Cardiac septum (tissue), 1 donor: ENCODE measurements at places on chromosomes 2 and 18. TPM values are rescaled to one million over a fixed set of nuclear protein-coding genes. Genes with fewer than 3 reads are reported as not detected.

NLRC4 gene
- 0.43 TPM for total RNA-seq

DNA sequence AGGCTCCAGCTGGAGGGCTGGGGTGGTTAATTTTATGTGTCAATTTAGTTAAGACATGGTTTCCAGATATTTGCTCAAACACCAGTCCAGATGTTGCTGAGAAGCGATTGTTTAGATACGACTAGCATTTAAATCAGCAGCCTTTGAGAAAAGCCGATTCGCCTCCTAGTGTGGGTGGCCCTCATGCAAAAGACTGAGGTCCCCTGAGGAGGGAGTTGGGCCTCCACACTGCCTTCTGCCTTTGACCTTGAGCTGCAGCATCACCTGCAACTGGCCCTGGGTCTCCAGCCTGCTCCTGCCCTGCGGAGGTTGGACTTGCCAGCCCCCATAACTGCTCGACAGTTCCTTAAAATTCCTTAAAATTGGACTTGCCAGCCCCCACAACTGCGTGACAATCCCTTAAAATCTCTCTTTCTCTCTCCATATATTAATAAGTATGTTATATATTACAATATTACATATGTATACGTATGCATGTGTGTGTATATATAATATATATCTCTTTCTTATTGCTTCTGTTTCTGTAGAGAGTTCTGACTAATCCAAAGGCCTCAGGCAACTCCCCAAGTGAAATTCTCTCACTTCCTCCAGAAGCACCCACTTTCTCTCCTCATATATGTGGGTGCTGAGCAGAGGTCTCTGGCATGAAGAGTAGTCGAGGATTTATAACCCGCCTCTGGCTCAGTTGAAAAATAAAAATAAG is 14.4 kb downstream of the FBLN7 start:
- DNase-seq, result no peak

GRCh38 chr2:47046271-47046670 is 108.8 kb downstream of the STPG4 start:
- DNase-seq, result no peak

CCDC74A gene
- 1.1 TPM for total RNA-seq

- no peak for DNase-seq
Measured at GRCh38 chr2:124480958-124481357, 455.9 kb downstream of the CNTNAP5 start.

- no peak for DNase-seq
Measured at GRCh38 chr2:159592441-159592840, 23.9 kb downstream of the BAZ2B start.

DNA sequence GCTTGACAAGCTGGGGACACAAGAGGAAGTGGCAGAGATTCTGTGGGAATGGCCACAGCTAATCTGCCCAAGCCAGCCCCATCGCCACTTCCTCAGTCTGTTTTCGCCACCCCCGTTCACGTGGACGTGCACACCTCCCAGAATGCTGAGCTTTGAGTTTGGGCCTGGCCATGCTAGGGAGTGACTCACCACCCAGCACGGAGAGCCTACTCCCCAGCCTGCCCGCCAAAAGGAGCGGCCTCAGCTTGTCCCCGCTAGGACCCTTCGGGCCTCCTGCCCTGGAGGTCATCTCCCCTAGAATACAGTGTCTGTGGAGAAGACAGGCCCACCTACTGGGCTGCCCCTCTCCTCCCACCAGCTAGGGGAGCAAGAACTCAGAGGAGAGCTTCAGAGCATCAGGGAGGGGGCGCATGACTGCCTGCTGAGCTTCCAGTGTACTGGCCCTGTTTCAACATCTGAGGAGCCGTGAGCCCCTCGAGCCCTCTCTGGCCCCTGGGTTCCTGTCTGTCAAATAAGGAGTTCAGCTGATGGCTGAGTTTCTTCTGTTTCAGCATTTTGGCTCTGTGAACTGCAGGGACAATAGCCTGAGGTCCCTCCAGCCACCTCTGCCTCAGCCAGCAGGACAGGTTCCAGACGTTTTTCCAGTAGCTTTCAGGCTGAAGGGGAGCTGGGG is 5.1 kb downstream of the SLC35F6 start:
- peak; percentile 87 for DNase-seq

KCNJ3 gene
- total RNA-seq, result 3.4 TPM

DNA sequence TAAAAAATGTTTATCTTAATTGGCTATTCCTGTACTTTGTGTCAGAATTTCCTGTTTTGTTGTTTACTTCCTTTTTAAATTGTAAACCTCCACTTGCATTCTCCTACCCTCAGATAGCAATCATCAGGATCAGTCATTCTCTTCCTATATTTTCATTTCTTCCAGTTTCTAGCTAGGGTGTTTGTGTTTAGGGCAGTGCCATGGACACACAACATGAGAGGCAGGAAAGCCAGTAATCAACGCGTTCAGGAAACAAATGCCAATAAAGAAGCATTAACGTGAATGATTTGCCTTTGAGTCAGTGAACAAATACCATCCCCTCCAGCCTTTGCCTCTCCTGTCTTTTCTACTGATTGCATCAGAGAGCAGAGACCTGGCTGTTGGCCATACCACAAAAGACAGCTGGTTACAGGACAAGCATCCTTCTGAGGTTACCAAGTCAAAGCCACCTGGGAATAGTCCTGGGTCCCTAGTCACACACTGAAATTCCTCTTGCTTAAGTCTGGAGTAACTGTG is 56.7 kb upstream of the FHL2 start:
- no peak for DNase-seq

CLIP4 gene
- 33.0 TPM for total RNA-seq

DNA sequence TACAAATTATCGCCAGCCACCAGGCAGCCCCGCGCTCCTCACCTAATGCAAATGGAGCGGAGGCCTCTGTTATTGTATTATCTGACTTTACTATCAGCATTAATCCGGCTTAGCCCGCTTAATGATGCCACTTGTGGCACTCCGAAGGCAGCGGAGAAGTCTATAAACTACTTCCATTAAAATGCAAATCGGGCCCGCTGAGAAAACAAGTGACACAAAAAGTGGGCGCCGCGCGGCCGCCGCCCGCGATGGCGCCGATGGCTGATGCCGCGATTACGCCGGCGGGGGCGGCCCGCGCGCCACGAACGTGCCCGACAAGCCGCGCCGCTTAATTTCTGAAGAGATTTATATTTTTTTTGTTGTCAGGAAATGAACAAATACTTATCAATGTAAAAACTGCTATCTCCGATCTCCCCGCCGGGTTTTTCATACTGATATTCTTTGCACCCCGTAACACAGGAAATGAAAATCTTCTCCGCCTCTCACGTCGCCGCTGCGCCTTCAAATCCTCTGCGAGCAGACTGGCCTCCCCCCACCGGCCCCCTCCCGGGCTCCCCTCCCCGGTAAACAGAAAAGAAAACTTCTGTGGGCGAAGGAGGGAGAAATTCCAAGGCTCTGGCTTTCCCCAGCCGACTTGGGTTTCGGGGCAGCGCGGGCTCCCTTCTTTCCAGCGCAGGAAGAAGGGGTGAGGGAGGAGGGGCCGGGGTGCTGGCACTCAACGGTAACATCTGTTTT is 221.8 kb downstream of the INSIG2 start:
- no peak for DNase-seq

DNA sequence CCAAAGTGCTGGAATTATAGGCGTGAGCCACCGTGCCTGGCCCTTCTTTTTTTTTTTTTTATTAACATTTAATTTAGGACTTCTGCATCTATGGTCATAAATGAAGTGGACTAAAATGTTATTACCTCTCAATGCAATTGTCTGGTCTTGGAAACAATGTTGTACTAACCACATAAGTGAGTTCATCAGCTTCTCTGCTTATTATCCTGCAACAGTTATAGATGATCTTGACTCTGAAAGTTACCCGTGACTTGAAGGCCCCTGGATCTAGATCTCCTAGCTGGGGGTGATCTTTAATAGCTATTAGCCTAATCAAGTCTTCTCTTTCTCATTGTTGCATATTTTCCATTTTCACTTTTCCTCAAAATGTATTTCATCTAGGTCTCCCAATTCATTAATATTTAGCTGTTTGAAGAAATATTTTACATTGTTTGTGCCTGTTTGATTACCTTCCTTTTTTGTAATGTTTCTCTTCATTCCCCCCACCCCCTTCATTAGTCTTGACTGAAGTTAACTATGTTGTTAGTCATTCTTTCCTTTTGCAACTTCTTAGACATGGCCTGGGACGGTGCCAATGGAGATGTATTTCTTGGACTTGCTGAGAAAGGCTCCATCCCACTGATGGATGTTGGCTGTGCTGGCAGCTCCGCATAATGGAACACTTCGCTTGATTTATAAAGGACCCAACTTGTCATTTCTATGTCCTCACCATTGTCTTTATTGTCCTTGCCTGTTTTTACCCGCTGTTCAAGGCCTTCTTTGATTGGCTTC is 141.6 kb upstream of the RIOK3 start:
- no peak for DNase-seq

- DNase-seq, result no peak
Measured at GRCh38 chr18:45040879-45041278, 360.2 kb downstream of the SETBP1 start.

DNA sequence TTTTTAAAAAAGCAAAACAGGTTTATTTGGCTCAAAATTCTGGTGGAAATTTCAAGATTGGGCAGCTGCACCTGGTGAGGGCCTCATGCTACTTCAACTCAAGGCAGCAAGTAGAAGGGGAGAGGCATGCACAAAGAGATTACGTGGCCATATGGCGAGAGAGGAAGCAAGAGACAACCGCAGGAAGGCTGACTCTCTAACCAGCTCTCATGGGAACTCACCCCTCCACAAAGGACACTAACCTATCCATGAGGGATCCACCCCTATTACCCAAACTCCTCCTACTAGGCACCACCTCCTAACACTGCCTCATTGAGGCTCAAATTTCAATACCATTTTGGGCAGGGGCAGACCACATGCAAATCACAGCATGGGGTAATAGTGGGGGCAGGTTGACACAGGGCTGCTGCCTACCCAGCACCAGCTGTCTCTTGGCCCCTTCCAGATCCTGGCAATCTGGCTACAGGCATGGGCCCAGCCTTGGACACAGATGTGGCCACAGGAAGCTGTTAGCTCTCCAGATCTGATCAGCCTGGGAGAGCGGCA is 2.0 kb upstream of the CAPN10 start:
- DNase-seq, result no peak

EVX2 gene
- total RNA-seq, result not detected

GRCh38 chr2:153717060-153717459 is 154.7 kb upstream of the GALNT13 start:
- no peak for DNase-seq

GRCh38 chr2:40178971-40179370 is 272.9 kb downstream of the SLC8A1 start:
- no peak for DNase-seq

KRTCAP3 gene
- total RNA-seq, result not detected

DNA sequence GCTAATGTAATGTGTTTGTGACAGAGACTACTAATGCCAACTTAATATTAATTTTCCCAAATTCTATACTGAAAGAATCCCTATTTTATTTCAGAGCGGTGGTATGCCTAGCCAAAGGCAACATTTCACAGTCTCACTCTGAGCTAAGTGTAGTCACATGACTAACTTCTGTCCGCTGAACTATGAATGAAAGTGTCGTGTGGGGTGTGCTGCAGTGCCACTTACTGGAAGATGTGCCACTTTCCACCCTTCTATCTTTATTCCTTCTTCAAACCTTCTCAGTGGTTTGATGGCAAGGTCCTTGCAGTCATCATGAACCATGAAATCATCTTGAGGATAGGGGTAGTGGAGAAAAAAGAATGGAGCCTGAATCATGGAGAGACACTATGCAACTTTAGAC is 47.3 kb upstream of the C1D start:
- no peak for DNase-seq

EGR4 gene
- not detected for total RNA-seq

DNA sequence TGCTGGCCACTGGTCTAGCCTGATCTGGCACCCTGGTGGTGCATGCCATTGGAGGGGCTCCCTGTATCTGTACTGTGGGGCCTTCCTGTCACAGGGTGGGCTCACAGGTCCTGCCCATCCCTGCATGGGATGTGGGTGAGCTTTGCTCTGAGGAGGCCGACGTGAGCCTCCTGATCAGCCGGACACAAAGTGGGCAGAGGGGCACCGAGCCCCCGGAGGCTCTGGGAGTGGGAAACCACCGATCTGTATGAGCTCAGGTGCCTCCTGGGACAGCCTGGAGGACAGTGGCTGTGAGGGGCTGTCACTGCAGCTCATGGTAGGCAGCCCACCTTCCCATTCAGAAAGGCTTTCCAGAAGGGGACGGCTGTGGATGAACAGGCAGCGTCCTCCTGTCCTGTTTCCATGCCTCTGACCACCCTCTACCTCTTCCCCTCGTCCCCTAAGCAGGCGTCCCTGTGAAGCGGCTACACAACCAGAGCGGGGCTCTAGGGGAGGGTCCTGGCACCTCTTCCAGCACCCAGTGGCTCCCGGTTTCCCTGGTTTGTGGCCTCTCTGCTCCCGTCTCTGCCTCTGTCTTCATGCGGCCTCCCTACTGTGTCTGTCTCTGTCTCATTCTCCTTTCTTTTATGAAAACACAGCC is 112.5 kb upstream of the OTOS start:
- DNase-seq, result no peak

- DNase-seq, result no peak
Measured at GRCh38 chr18:65257149-65257548, 493.7 kb upstream of the CDH7 start.

DNA sequence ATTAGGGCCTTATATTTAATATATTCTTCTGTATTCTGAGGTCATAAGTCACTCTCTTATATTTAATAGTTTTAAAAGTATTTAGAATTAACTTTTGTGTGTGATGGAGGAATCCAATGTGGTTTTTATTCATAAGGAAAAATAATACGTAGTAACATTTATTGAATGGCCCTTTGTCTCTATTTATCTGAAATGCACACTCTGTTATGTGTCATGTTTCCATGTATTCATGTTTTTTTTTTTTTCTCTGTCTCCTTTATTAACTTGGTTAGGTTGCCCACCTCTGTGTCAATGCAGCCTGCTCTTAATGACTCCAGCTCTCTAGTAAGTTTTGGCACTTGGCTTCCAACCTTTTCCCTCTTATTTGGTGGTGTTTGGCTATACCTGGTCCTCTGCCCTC is 33.8 kb downstream of the RNF144A start:
- no peak for DNase-seq

B3GNT7 gene
- 5.4 TPM for total RNA-seq

GRCh38 chr18:36655930-36656329 is 172.9 kb downstream of the TPGS2 start:
- no peak for DNase-seq

DNA sequence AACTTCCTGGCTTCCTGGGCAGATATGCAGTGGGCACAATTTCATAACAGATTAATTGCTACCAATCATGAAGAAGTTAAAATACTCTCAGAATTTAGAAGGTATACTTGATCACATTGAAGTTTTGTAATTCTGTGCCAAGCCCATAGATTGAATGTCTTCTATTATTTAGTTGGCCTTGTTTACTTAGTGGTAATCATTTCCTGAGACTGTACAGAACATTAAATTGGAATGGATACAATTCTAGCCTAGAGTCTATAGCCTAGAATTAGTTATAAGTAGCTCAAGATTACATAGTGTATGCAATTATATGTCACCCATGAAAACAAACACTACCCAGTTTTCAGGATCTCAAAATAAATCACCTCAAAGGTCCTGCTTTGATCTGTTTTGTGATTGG is 615.8 kb downstream of the XIRP2 start:
- no peak for DNase-seq

DNA sequence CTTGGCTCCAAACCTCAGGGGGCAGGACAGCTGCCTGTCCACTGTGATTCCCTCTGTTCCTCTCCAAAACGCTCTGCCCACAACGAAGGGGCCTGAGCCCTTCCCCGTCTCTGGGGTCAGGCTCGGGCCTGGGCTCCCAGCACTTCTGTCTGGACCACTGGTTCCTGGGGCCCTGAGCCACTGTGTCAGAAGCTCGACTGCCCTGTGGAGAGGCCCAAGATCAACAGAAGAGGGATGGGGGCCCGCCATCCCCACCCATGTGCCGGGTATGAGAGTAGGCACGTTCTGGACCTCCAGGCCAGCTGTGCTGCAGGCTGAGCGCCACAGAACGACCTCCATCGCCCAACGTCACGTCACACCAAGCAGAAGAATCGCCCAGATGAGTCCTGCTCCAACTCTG is 119.9 kb upstream of the HS6ST1 start:
- peak; percentile 74 for DNase-seq
